ENCODE measurements at places on chromosomes 1 and 21.

DNA sequence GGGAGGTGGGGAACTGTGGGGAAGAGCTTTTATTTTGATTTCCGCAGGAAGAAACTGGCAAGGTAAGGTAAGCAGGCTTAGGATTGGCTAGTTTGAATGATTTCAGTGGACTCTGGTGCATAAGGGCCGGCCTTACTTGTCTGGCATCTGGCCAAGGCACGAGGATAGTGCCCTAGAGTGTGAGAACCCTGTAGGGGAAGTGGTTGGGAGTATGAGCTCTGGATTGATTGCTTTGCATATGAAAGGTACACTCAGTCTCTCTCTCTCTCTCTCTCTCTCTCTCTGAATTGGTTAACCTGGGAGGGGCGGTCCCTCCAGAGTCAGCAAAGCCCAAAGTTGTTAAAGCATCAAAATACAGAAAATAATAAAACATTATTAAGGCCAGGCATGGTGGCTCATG lies 463.0 kb downstream of the SIPA1L2 start:
- DNase-seq: no peak

- no peak for DNase-seq
Observed at GRCh38 chr1:152924191-152924590, 15.8 kb downstream of the IVL start.

- no peak for DNase-seq
Observed at GRCh38 chr1:202202500-202203168, 9.0 kb downstream of the LGR6 start.

- no peak for DNase-seq
Observed at GRCh38 chr1:192539297-192540092, 36.1 kb upstream of the RGS1 start.

DNA sequence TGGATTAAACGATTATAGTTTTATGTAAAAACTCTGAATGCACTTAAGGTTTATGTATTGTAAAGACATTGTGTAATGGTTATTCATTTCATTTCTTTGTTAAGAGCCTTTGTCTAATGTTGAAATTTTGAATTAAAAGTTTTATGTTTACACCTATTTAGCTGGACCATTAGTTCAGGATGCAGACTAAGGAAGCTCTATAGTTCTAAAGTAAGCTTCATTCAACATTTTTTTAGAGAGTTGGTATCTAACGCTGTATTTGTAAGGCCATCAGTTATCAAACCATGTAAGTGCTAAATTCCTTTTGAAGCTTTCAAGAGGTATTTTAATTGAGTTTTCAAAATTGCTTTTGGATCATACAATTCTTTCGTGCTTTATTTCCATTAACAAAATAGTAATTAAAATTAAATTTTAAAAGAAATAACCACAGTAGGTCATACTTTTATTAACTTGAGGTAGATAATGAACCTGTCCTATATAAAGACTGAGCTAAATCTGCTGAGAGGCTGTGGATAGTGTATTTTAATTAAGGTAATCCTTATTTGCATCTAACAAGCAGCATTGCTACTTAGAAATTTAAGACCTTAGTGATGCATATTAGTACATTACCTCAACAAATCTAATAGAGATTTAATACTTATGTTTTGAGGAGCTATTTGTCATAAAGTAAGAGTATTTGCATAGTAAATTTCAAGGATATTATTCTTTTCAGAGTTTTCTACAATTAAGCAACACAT lies 47.9 kb downstream of the RWDD3 start:
- no peak for DNase-seq

DNA sequence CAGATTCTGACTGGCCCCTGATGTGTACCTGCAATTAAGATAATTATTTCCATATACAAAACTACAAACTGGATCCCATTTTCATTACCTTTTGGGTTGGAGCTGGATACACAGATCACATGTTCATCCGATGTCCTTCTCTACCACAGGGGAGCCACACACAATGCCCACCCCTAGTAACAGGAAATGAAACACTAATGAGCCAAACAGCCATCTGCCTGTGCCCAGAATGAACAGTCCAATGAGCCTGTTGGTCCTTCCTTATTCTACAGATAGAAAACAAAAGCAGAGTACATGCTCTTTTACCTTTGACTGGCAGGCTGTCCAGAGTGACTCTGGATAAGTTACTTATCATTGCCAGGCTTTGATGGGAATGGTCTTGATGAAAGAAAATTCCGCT lies 68.6 kb downstream of the SIPA1L2 start:
- DNase-seq: no peak

DNA sequence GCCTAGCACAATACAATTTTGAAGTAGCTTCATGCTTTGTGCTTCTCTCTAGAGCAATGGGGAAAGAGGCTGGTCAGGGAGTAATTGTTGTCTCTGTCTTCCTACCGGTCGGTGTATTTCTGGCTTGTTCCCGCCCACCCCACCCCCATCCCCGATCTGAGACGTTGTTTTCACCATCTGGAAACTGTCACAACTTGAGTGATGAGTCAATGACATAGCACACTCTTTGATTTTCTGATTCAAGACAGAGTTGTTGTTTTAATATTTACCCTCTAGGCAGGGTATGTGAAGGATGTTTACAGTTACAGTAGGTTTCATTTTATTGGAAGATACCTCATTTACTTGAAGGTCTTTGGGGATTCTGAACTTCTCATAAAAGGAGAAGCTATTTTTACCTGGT lies 7.0 kb downstream of the IL12RB2 start:
- no peak for DNase-seq

DNA sequence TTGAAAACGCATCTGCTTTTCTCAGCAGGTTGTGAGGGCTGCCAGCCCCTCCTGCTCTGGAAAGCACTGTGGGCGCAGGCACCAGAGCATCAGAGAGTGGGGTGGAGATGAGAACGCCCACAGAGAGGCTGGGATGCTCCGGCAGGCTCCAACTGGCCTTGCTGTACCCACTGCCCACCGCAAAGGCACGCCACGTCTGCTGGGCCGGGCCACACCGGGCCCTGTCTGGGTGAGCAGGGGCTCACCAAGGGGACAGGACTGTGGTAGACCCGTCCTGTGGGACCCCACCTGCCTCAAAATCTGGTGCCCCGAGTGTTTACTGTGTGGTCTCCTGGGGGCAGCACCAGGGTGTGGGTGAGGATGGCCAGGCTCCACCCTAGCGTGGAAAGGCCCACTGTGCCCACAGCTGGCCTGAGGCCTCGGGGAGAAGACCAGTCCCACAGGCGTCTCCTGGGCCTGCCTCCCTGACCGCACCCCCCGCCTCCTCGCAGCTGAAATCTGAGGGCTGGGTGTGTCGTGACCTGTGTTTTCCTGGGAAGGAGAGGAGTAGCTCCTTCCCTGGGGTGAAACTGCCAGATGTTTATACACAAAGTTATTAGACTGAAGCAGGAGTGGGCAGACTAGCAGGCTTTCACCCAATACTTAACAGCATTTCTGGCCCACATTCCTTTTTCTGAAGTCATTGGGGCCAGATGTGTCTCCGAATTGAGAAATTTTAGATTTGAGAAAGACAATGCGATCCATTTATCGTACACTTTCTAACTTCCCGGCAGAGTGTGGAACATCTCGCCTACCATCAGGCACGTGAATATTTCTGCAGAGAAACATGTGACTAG lies 53.8 kb downstream of the STUM start:
- DNase-seq: no peak

GRCh38 chr1:58780836-58781452 lies 2.9 kb downstream of the JUN start:
- no peak for DNase-seq

DNA sequence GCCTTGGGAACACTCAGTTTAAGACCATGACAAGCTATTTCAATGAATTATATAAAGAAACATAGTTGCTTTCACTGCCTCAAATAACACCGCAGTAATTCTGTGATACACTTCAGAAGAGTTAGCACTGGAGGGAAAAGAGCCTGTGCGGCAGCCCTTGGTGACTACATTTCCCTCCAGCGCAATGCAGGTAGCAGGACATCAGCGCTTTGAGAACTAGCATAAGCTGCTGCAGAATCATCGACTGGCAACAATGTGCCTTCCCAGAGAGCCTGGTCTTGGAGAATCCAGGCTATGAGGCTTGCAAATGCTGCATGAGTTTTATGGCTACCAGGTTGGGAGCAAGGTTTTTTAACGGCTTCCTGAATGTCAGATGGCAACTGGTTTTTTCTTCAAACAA lies 7.5 kb downstream of the NRIP1 start:
- no peak for DNase-seq

DNA sequence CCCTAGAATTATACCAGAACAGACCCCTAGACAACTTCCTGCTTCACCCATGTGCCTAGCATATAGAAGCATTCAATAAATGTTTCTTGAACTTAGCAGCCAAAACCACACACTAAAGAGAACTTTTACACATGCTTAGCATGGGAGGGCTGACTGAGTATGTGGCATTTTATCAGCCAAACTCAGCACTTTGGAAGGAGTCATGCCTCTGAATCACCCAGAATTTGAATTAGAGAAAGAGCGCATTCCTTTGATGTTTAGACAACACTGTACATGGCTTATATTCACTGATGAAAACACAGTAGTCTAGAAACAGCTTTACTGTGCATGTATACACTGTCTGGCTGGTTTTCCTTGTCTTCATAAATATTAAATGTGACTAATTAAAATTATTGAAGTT lies 26.1 kb downstream of the SPAG17 start:
- DNase-seq: no peak

- DNase-seq: no peak
Observed at GRCh38 chr21:46208761-46209721, 19.5 kb downstream of the LSS start.

DNA sequence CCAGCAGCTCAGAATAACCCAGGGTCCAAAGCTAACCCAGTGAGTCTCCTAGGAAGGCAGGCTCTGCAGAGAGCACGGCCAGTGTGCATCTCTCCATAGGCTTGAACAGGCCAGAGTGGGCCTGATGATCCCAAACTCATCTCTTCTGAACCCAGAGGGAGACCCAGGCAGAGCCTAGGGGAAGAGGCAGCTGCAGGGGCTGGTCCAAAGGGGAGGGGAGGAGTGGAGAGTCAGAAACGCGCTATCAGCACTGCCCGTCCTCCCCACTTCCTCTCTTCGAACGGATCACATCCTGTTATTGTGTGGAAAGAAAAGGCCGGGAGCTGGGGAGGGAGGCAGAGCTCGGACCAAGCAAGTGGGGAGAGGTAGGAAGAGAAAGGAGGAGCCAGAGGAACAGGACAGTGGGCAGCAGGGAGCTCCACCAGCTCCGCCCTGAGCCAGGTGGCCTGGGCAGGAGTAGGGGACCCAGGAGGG lies 20.2 kb downstream of the TAL1 start:
- DNase-seq: no peak

- DNase-seq: no peak
Observed at GRCh38 chr1:54754045-54754444, 10.3 kb downstream of the PARS2 start.

GRCh38 chr1:95742591-95743089 lies 508.6 kb downstream of the RWDD3 start:
- DNase-seq: no peak

DNA sequence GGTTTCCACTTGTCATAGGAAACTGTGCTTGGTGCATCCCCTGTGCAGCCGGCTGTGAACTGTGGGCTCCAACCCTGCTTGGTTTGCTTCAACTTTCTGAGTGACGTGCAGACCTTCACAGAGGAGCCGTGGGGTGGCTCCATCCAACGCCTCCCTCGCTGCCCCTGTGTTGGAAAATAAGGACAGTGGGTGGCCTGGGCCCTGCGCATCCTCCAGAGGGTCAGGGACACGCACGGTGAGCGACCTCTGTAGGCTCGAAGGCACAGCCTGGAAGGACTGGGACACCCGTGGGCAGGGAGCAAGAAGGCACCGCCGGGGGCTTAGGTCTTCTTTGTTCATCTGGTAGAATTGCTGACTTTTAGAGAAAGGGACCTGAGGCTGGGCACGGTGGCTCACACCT lies 6.5 kb upstream of the FAAP20 start:
- no peak for DNase-seq

DNA sequence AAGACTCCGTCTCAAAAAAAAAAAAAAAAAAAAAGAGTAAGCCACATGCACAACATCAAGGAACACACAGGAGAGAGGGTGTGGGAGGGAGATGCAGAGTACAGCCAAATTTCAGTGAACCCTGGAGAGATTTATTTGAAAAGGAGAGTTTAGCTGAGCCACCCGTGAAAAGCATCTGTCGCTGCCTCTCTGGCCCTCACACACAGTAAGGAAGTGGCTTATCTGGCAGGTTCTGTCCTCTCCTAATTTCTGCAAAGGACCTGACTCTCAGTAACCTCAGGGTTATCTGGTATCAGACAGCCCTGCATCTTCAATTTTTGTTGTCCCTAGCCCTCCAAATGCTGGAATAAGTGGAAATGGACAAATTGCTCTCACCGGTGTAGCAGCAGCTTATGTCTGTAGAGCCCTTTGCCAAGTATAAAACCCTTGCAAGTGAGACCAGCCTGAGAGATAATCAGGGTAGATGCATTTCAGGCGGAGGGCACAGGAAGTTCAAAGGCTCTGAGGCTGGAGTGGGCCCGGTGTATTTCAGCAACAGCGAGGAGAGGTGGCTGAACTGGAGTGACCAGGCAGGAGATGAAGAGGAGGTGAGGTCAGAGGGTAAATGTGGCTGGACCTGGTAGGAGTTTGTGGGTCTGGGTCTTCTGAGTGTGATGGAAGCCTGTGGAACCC lies 16.7 kb upstream of the IL10RB start:
- no peak for DNase-seq

DNA sequence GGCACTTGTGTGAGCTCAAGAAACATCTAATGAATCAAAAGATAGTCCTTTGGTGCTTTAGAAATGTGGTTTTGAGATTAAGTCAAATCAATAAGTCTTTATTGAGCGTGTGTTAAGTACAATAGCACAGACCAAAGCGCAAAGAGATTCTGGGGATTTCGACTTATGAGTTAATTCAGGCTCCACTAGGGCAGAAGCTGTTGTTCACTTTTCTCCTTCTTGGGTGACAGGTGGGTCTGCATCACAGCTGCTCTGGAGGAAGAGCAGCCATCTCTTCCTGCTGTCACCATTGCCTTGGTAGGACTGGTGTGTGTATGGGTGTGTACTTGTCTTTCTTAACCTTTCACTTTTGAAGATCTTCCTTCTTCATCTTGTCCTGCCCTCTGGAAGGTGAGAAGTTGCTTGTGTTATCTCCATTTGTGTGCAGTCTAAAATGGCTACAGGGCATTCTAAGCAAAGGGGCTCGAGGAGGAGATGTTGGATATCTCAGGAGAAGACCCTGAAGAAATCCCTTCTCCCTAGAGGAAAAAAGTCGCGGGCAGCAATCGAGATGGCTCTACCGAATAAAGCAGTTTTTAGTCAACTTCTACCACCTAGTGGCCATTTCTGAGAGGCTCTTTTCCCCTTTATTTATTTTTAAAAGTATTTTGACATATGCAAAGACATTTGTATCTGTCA lies 22.9 kb upstream of the DISC1 start:
- peak; percentile 34 for DNase-seq

GRCh38 chr1:209086486-209087192 lies 496.9 kb upstream of the CAMK1G start:
- no peak for DNase-seq

DNA sequence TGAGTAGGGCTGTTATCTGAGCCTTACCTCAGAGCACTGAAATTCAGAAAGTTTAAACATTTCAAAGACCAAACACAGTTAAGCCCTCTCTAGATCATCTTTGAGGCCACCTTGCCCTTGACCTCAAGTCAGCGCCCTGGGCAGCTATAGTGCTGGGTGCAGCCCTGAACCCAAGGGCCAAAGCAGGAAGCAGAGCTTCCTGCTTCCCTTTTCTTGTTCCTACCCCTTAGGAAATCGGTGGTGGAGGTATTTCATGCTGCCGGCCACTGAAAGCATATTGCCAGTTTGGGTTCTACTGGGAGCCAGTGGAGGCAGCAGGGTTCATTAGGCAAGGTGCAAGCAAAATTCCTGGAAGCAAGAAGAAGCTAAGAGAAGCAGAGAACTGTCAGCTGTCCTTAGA lies 26.1 kb downstream of the CD244 start:
- no peak for DNase-seq

GRCh38 chr1:223364685-223365382 lies 858 bp upstream of the SUSD4 start:
- DNase-seq: no peak

- DNase-seq: no peak
Observed at GRCh38 chr1:96596226-96596922, 125.2 kb upstream of the PTBP2 start.
